ENCODE measurements at places on chromosomes 16 and 17.

GRCh38 chr16:17307504-17307903 lies 163.3 kb downstream of the XYLT1 start:
- no peak overlapping the region for H3K4me3 ChIP-seq
- H3K36me3 ChIP-seq: no peaks in the 10 kb centered on the region
- DNase-seq: no peak
- H3K4me1 ChIP-seq: no peaks in the 10 kb centered on the region

DNA sequence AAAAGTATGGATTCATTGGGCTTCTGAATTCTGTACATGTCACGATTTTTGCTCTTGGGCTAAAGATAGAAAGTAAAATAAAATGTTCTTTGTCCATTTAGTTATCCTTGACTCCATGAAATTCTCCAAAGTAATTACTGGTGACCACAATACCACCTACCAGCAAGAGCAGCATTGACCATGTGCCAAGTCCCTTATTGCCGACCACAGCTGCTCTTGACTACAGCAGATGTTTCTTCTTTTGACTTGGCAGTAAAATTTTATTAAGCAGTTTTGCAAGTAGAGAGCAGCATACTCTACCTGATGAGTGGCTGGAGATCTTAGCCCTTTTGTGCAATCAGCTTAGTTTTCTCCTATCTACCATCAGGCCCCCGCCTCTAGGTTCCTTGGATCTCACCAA lies 152.2 kb upstream of the TBX2 start:
- no peak for DNase-seq
- H3K27ac ChIP-seq: no peak overlapping the region
- no peaks in the 10 kb centered on the region for H3K36me3 ChIP-seq
- H3K4me3 ChIP-seq: no peak overlapping the region

- peaks cover 4% of the 10 kb centered on the region for H3K36me3 ChIP-seq
- H3K4me1 ChIP-seq: no peaks in the 10 kb centered on the region
- H3K27ac ChIP-seq: no peak overlapping the region
- H3K4me3 ChIP-seq: no peak overlapping the region
- no peaks in the 10 kb centered on the region for H3K27me3 ChIP-seq
- no peak for DNase-seq
Measured at GRCh38 chr17:4893272-4893671, 6.1 kb upstream of the C17orf107 start.

GRCh38 chr17:222172-222571 lies 40.7 kb upstream of the DOC2B start:
- no peaks in the 10 kb centered on the region for H3K4me1 ChIP-seq
- H3K4me3 ChIP-seq: no peak overlapping the region
- H3K27ac ChIP-seq: no peak overlapping the region
- no peak for DNase-seq
- no peaks in the 10 kb centered on the region for H3K27me3 ChIP-seq

- no peaks in the 10 kb centered on the region for H3K4me1 ChIP-seq
- DNase-seq: no peak
- H3K27ac ChIP-seq: no peak overlapping the region
- H3K4me3 ChIP-seq: no peak overlapping the region
- H3K36me3 ChIP-seq: no peaks in the 10 kb centered on the region
- H3K27me3 ChIP-seq: peaks cover 61% of the 10 kb centered on the region
Measured at GRCh38 chr17:74324521-74324920, 1.5 kb upstream of the KIF19 start.

DNA sequence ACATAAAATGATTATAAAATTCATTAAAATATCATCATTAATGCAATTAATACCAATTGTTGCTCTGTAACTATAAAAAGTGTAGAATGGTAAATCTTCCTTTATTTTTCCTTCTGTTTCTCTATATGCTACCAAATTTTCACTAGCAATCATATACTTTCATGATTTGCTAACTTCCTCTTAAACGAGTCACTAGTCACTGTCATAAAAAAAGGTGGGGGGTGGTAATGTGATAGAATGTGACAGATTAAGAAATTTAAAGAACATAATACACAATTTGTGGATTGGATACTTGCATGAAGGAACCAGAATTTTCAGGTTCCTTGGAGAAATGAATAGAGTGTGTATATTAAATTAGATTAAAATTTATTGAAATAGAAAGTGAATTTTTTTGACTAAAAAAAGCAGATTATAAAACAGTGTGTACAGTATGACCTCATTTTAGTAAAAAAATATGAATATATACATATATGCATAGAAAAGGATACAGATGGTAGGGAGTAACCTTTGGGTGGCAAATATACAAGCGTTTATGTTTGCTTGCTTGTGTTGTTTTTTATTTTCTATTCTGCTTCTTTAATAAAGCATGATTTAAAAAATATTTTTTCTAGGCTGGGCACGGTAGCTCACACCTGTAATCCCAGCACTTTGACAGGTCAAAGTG lies 56.7 kb upstream of the C17orf78 start:
- H3K27ac ChIP-seq: no peak overlapping the region
- H3K4me1 ChIP-seq: no peaks in the 10 kb centered on the region
- no peaks in the 10 kb centered on the region for H3K36me3 ChIP-seq
- H3K4me3 ChIP-seq: no peak overlapping the region

- H3K27me3 ChIP-seq: no peaks in the 10 kb centered on the region
- H3K36me3 ChIP-seq: no peaks in the 10 kb centered on the region
- H3K4me3 ChIP-seq: peak overlapping the region; percentile 81
Measured at GRCh38 chr16:643050-643368, 1.4 kb downstream of the MCRIP2 start.

DNA sequence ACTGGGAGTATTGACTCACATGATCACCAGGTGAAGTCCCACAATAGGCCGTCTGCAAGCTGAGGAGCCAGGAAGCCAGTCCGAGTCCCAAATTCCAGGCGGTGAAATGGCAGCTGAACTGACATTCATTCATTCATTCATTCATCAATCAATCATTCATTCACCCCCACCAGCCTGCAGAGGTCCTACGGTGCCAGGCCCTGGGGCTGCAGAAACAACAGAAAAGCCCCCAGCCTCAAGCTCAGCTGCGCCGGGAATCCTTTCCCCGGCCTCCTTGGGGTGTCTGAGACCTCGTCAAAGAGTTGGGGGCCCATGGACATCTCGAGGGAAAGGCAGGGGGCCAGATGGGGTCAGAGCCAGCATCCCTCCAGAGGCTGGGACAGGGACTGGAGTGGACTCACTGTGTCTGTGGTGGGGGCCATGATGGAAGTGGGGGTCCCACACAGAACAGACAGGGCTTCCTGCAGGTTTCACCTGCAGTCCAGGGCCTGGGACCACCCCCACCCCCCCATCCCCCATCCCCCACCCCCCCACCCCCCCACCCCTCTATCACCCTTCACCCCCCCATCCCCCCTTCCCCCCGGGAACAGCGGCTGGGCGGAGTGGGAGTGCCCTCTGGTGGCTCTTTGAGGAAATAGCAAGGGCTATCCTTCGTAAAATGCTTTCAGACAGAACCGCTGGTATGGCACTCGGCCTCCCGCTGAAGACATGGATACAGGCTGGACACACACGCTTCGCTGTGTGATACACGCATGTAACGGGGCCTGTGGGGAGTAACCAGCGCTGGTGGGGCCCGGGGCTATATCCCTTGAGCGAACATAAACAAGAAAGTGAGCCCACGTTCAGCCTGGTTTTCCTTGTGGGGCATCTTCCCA lies 8.5 kb upstream of the ZC3H18 start:
- H3K27me3 ChIP-seq: no peaks in the 10 kb centered on the region
- no peak overlapping the region for H3K27ac ChIP-seq
- no peaks in the 10 kb centered on the region for H3K36me3 ChIP-seq

- H3K4me1 ChIP-seq: peaks cover 10% of the 10 kb centered on the region
- DNase-seq: no peak
- peak overlapping the region; percentile 44 for H3K4me3 ChIP-seq
- peaks cover 69% of the 10 kb centered on the region for H3K27me3 ChIP-seq
- no peak overlapping the region for H3K27ac ChIP-seq
- H3K36me3 ChIP-seq: no peaks in the 10 kb centered on the region
Measured at GRCh38 chr17:77888242-77889134, 70.0 kb upstream of the TNRC6C start.

DNA sequence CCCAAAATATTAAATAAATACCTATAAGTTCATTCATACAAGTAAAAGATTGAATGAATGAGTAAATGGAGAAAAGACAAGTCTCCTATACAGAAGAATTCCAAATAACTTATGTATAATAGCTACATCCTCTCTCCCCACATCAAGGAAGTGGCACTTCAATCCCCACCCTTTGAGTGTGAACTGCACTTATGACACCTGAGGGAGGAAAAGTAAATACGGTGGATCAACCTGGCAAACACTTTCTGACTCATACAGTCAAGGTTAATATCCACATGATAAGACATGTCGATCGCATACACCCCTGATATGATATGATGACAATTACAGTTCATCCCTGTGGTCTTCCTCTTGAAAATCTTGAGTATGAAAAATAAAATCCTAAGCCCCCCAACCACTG lies 18.0 kb downstream of the SLFN12L start:
- no peak overlapping the region for H3K27ac ChIP-seq
- H3K4me1 ChIP-seq: no peaks in the 10 kb centered on the region
- H3K27me3 ChIP-seq: peaks cover 10% of the 10 kb centered on the region
- DNase-seq: no peak
- no peaks in the 10 kb centered on the region for H3K36me3 ChIP-seq

DNA sequence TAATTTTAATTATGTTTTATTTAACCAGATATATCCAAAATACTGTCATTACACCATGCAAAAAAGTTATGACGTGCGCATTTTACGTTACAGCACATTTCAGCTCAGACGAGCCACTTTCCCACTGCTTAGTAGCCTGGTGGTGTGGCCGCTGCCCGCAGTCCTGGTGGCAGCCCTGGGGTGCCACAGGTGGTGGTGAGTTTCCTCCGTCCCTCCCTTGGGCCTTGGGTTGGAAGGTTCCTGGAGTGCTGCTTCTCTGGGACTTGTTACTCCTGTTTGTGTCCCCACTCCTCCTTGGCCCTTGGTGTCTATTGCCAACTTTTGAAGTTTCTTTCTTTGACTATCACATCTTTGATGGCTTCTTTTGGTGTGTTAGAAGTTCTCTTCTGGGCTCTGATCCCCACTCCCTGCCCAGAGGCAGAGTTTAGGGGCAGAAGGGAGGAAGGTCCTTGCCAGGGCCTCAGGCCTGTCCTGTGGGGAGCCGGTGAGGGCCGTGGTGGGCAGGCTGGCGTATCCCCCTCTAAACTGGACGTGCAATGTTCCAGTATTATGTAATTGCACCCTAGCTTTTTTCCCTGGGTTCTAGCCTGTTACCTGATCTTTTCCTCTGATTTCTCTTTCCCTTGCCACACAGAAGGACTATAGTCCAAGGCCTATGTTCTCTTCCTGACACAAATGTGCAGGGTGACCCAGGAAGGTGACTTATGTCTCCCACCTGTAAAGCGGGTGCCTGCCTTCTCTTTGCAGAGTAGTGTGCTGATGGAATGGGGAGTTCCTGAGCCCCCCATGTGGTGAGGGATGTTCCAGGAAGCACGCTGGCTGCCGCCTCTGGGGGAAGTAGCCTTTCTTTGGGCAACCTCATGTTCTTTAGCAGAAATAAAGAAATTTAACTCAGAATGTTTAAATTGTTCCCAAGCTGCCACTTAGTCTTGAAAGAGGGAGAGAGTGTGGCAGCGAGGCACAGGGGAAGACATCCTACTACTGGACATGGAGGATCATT lies 8.4 kb downstream of the MPRIP start:
- H3K36me3 ChIP-seq: peaks cover 85% of the 10 kb centered on the region
- no peak overlapping the region for H3K4me3 ChIP-seq
- no peaks in the 10 kb centered on the region for H3K27me3 ChIP-seq
- DNase-seq: no peak

DNA sequence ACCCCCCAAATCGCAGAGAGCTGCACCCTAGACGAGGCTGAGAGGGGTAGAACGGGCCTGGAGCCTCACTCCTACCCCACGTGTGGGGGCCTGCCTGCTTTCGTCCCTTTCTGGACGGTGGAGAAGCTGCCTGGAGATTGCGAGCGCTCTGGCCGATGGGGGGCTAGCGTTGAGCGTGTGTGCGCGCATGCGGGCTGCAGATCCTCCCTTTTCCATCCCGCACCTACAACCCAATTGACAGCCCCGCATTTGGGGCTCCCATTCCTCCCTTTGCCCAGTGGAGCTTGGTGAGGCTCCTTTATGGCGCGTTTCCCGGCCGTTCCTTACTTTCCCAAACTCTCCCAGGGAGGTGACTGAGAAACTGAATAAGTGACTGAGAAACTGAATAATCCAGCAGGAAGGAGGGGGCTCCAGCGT lies 907 bp upstream of the ESRP2 start:
- peak overlapping the region; percentile 85 for H3K4me3 ChIP-seq
- H3K27me3 ChIP-seq: no peaks in the 10 kb centered on the region
- H3K36me3 ChIP-seq: peaks cover 13% of the 10 kb centered on the region
- peaks cover 28% of the 10 kb centered on the region for H3K4me1 ChIP-seq

DNA sequence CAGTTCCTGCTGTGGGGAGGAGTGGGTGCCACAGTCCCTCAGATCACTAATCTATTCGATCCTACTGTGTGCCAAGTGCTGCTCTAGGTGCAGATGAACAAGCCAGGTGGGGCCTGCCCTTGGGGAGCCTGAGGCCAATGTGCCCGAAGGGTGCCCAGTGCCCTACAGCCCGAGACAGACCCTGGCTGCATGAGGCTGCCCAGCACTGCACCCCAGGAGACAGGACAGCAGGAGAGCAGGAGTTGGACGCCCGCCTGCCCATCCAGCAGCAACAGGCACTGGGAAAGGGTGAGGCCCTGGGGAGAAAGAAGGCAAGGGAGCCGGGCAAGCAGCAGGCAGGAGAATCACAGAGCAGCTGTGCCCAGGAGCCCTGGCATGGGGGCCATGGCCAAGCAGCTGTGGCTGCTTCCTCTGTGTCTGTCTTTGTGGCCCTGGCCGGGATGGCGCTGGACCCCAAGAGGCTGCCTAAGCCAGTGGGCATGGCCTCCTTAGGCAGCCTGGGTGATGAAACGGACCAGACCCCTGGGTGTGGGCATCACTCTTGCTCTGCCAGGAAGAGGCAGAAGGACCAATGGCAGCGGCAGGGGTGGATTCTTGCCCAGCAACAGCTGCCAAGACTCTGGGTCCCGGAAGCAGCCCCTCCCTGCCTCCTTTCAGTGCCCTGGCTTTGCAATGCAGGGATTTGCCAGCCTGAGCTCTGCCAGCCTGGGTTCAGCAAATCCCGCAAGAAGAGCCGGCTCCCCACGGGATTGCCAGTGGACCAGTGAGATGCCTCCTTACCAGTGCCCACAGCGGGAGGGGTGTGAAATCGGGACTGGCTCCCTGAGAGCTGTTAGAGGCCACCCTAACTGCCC lies 179.6 kb upstream of the TNRC6C start:
- no peaks in the 10 kb centered on the region for H3K36me3 ChIP-seq
- no peaks in the 10 kb centered on the region for H3K4me1 ChIP-seq
- peaks cover 38% of the 10 kb centered on the region for H3K27me3 ChIP-seq
- H3K4me3 ChIP-seq: no peak overlapping the region
- H3K27ac ChIP-seq: no peak overlapping the region

GRCh38 chr17:20087538-20088250 lies 78.5 kb downstream of the SPECC1 start:
- H3K4me3 ChIP-seq: no peak overlapping the region
- no peak for DNase-seq
- no peak overlapping the region for H3K27ac ChIP-seq
- no peaks in the 10 kb centered on the region for H3K27me3 ChIP-seq
- H3K4me1 ChIP-seq: peaks cover 6% of the 10 kb centered on the region

All from PC-3 (cell line).